ENCODE measurements at places on chromosomes 13 and 19. TPM values are rescaled to one million over a fixed set of nuclear protein-coding genes. Genes with fewer than 3 reads are reported as not detected.

C1QTNF9 gene
- 0.18 TPM for total RNA-seq

OR10H1 gene
- total RNA-seq, result not detected

XPO4 gene
- total RNA-seq, result 24.8 TPM

GIPC3 gene
- total RNA-seq, result 3.1 TPM

IGFL2 gene
- total RNA-seq, result 1.8 TPM

GJB2 gene
- total RNA-seq, result 4.3 TPM

PSPN gene
- 1.9 TPM for total RNA-seq

ANGPTL4 gene
- 2.5 TPM for total RNA-seq

FGF14 gene
- 1.4 TPM for total RNA-seq

DACT3 gene
- total RNA-seq, result 6.6 TPM

NLRP9 gene
- total RNA-seq, result not detected

SERPINE3 gene
- not detected for total RNA-seq

SYNGR4 gene
- not detected for total RNA-seq

CACNG6 gene
- total RNA-seq, result not detected

SLITRK5 gene
- 0.13 TPM for total RNA-seq

RASIP1 gene
- 25.4 TPM for total RNA-seq

C19orf81 gene
- total RNA-seq, result 2.2 TPM
